ENCODE measurements at places on chromosomes 13 and 19.

- no peak for DNase-seq
Measured at GRCh38 chr13:73061473-73061872, 2.7 kb downstream of the KLF5 start.

GRCh38 chr13:74074723-74075122, 59.5 kb downstream of the KLF12 start:
- DNase-seq: no peak

- DNase-seq: no peak
Measured at GRCh38 chr19:2863816-2864215, 3.3 kb upstream of the ZNF556 start.

DNA sequence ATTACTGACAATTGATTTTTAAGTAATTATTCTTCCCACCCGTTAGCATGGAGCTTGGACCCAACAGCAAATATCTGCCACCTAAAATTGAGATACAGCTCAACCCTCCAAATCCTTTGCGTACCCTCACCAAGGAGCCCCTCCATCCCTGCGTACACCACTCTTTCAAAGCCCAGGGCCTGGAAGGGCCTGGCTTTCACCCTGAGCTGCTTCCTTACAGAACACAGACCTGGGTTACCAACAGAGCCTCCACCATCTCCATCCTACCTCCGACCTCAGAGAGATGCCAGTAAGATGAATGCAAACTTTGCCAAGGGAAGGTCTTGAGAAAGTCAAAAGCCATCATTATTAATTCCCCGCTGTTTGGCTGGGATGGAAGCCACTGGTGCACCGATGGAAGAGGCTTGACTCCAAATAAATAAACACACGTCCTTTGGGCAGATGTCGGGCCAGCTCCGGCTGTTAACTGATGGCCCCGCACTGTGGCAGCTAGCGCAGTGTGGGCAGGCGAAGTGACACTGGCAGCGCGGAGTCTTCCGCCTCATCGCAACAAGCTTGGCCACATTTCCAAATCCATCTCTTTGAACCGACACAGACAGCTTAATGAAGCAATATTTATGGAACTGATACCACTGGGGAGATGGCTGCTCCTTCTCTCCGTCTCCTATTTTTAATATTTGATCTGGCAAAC, 150.2 kb upstream of the VSTM2B start:
- no peak for DNase-seq

DNA sequence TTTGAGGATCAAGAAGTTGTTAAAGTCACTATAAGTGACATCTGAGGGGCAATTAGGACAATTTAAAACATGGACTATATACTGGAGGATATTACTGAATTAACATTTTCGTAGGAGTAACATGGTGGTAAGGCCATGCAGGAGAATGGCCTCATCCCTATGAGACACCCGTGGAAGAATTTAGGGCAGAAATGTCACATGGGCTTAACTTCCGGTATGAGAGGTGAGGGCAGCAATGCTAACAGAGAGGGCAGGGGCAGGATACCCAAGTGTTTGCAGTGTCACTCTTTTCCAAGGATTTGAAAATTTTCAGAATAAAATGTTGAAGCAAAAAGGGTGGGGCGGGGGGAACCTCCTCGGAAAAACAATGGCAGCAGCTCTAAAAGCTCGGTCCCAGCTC, 23.6 kb downstream of the RANBP3 start:
- DNase-seq: no peak

DNA sequence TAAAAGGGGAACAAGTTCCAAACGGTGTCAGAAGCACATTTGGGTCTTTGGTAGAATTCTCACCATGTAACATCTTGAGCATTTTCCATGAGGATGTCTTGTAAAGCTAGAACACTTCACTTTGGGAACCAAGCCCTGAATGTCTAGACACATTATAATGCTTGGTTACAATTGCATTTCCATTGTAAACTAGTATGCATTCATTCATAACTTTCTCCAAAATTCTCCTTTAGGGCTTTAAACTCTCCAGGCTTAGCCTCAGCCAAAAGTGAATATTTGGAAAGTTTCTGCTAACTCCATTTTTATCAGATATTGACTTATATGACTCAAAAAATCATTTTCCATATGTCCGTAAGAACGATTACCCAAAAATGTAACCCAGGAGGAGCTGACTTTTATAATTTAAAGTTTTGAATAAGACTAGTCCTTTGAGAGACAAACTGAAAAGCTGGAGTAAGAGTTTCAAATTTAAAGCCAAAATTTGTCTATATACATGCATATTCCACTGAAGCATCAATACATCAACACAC, 1170.4 kb downstream of the EFNB2 start:
- DNase-seq: no peak

DNA sequence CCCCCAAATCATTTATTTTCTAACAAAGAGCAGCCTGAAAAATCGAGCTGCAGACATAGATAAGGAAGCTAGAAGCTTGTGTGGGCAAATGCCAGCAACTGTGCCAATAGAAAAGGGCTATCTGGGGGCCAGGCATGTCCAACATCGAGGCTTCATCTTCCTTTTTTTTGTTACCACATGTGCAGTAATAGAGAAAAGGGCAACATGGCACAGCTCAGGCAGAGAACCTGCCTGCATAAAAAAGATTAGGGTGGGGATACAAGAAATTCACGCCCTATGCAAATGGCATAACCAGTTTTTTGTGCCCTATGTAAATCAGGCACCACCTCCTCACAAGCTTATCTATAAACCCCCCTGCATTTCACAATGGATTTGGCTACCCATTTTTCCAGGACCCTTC, 60.4 kb upstream of the ABCC4 start:
- no peak for DNase-seq

GRCh38 chr13:61316647-61317046, 99.0 kb downstream of the PCDH20 start:
- no peak for DNase-seq

DNA sequence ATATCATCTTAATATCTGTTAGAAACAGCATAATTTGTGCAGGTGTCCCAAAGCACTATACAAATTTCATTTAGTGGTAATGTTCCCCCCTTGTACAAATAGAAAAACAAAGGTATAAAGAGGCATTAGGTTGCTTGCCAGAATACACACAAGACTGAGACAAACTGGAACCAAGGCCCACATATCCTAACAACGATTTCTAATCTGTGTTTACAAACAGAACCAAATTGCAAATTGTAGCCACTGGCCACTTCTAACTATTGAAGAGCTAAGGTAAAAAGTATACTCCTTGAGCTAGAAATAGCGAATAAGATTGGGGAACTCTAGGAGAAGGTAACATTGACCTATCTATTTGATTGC, 526.1 kb downstream of the KLF12 start:
- no peak for DNase-seq

DNA sequence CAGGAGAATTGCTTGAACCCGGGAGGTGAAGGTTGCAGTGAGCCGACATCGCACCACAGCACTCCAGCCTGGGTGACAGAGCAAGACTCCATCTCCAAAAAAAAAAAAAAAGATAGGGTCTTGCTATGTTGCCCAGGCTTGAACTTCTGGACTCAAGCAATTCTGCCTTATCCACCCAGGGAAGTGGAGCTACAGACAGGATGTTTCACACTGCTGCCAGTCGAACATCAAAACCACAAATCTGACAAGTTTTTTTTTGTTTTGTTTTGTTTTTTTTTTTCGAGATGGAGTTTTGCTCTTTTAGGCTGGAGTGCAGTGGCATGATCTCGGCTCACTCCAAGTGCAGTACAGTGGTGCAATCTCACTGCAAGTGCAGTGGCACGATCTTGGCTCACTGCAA, 10.8 kb downstream of the XPO4 start:
- DNase-seq: no peak

- DNase-seq: no peak
Measured at GRCh38 chr19:28880735-28881401, 332.1 kb downstream of the UQCRFS1 start.

GRCh38 chr13:111152844-111153243, 37.7 kb downstream of the ARHGEF7 start:
- no peak for DNase-seq

GRCh38 chr13:35855531-35856019, 275.6 kb downstream of the DCLK1 start:
- DNase-seq: no peak

- DNase-seq: no peak
Measured at GRCh38 chr19:42246143-42246921, 3.9 kb upstream of the GSK3A start.

GRCh38 chr19:39104186-39104596, 20.0 kb downstream of the ACP7 start:
- DNase-seq: no peak

DNA sequence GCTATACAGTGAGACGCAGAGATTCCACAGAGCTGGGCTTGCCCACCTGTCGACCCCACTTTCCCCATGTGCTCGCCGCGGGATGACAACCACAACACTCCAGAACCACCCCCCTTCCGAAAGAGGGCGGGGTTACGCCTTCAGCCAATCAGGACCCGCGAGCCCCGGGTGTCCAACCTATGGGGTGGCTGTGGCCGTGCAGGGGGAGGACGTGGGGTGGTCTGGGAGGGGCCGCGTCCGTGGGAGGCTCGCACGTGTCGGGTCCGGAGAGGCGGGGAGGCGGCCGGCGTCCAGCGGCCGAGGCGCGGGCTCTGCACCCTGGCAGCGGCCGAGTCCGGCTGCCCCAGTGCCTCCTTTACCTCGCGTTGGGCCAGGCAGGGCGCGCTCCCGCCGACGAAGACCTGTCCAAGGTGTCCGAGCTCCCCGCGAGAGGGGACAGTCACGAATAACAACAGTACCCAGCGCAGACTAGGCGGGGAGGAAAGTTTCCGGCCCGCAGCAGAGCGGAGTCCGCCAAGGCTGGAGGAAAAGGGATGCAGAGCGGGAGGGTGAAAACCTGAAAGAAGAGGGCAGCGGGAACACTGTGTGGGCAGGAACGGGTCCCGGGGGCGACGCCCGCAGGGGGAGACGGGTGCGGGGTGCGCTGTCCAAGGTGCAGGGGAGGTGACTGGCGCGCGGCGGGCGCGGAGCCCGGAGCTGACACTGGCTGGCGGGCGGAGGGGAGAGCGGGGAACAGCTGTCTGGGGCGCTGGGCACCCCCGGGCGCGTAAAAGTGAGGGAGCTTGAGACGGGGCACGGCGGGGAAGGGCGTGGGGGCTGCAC, 911 bp downstream of the ENOX1 start:
- peak; percentile 10 for DNase-seq

DNA sequence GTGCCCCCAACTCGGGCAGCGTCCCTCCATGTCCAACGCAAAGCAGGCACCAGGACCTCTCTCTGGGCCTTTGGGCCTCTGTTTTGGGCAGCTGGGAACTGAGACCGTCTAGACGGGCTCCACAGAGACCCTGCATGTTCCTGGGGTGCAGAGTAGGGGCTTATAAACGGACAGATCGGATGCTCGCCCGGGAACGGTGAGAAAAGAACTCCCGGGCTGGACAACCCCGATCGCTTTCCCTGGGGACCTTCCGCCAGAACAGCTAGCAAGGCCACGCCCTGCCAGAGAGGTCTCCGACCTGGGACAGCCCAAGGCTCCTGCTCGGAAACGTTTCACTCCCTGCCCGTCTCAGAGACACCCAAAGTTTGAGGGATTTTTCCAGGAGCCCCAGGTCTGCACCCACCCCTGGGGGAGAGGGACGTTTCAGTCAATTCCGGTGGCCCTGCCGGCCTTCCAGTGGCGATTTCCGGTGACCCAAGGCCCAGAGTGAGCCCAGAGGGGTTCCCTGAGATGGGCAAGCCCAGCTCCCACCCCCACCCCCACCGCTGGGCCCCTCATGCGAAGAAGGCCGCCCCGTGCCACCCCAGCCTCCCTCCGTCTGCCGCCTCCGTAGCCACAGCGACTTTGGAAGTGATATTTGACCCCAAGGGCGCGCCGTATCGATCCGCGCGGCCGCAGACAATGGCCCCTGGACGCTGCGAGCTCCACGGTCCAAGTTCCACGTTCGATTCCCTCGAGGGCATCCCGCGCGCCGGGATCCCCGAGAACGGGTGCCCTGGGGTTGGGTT, 1.7 kb downstream of the NR2F6 start:
- no peak for DNase-seq

GRCh38 chr13:112773601-112774447, 84.0 kb downstream of the ATP11A start:
- DNase-seq: no peak

GRCh38 chr19:41427647-41428480, 690 bp upstream of the B3GNT8 start:
- DNase-seq: no peak

DNA sequence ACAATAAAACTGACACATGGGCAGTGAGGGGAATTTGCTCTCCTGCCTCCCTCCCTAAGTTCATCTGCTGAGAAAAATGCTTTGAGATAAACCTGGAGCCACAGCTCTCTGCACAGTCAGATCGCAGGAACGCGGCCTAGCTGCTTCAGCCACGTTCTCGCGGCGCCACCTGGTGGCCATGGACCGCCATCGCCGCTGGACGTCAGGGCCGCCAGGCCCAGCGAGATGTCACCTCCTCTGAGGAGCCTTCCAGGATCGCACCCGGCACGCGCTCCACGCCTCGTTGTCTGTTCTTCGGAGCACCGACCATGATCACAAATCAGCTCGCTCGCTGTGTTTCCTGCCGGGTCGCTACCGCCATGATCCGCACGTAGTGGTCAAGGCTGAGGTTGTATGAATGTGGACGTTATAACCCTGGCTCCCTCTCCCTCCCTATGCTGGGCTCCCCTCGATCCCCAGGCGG, 20.6 kb upstream of the USP29 start:
- DNase-seq: no peak

GRCh38 chr19:48558018-48558684, 6.2 kb downstream of the SULT2B1 start:
- no peak for DNase-seq

DNA sequence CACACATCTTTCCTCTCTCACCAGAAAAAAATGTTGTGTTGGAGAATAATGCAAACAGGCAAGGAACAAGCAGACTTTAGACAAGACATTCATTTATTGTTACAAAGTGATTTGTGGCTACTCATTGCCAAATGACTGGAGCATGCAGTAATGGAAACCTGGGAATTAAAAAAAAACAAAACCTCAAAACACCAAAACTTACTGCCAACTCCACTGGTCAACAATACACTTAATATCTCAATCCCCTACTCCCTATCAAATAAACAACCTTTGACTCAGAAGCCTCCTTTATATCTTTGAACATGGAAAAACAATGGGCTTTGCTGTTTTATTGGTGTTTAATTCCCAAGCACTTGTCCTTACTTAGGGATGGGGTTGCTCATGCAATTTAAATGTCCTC, 112.8 kb downstream of the POSTN start:
- DNase-seq: no peak

All from GOT3 (cell line).